ENCODE measurements at places on chromosomes 16 and 17.

GRCh38 chr17:48593840-48594537 is 410 bp upstream of the HOXB5 start:
- DNase-seq = peak; percentile 63

DNA sequence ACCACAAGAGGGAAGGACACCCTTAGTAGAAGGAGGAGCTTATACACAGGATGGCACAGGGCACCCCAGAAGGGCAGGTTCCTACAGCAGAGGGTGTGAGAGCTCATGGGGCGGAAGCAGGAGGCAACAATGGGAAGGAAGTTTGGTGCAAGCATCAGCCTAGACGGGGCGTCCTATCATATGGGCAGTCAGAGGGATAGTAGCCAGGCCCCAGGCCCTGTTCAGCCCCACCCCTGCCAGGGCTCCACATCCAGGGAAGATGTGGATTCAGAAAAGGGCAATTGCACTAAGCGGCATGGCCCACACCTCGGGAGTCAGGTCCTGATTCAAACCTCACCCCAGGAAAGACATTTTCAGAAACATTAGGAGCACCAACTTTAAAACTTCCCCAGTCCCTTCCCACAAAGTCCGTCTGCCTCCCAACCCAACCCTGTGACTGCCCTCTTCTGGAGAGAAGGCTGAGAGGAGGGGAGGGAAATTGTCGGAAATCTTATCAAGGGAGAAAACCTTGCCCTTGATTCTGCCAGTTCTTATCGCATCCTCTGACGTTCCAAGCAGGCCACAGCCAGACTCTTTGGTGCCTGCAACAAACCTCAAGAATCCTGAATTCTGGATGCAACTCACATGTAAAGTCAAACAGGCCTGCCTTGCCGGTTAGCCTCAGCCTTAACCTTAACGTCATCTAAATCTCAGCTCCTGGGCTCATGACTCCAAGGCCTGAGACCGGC is 198.8 kb upstream of the CDH5 start:
- no peak for DNase-seq

- DNase-seq = peak; percentile 63
Observed at GRCh38 chr16:48409839-48410632, 24.8 kb upstream of the SIAH1 start.

DNA sequence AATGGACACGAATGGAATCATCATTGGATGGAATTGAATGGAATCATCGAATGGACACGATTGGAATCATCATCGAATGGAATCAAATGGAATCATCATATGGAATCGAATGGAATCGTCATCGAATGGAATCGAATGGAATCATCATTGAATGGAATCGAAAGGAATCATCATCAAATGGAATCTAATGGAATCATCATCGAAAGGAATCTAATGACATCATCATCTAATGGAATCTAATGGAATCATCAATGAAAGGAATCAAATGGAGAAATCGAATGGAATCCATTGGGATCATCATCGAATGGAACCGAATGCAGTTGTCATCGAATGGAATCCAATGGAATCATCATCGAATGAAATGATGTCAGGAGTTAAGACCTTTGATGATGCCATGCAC is 154.9 kb downstream of the SHCBP1 start:
- no peak for DNase-seq

GRCh38 chr16:84240455-84240854 is 643 bp upstream of the KCNG4 start:
- no peak for DNase-seq

DNA sequence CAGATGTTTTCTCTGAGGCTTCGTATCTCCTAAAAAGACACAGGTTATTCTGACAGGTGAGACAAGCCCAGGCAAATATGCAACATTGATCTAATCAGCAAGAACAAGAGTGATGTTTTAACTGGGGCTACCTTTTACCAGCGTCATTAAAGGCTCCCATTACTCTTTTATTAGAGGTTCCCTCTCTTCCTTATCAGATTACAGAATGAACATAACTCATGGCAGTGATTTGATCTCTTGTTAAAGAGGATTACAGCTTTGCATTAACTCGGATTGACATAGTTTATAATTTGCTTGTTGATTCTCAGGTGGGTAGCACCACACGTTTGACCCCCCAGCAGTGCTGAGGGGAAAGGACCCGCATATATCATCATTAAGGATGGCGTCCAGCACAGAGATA is 90.5 kb downstream of the AATF start:
- DNase-seq = no peak

GRCh38 chr17:307741-308507 is 44.7 kb downstream of the RPH3AL start:
- no peak for DNase-seq

DNA sequence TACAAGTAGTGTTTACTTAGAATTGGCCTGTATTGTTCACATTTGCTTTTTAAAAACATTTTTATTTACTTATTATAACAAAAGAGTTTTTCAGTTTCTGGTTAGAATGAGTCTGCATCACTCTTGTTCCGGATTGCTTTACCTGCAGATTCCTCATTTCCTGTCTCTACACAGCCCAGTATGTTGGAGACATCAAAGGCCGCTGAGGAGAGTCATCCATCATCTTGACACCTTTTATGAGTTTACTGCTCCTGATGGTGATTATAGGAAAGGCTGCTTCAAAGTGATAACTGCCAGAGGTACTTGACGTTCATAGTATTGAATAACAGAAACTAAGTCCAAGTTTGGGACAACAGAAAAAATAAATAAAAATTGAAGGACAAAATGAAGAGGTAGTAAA is 490.5 kb upstream of the CA10 start:
- DNase-seq = no peak

DNA sequence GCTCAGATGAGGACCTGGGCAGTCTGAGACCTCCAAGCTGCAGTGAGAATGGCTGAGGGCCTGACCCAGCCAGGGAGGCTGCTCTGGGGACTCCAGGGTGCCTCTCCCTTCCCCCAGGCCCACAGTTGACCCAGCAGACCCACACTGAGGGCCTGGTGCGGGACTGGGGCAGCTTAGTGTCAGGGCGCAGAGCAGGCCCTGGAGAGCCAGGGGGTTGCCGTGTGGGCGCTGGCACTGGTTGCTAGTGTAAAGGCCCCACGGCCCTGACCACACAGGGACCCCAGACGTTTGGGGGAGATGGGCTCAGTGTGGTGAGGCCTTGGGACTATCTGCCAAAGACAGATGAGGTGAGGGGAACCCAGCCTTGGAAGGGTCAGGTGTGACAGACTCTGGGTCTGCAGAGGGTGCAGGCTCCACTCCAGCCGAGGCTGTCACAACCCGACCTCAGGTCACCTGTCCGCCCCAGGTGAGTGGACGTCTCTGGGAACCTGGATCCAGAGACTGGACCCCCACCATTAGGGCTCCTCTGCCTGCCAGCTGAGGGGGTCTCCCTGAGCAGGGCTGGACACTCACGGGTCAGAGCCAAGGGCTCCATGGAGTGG is 50.8 kb upstream of the GNG13 start:
- DNase-seq = no peak

- no peak for DNase-seq
Observed at GRCh38 chr16:66617010-66617434, 12.5 kb downstream of the CMTM3 start.

DNA sequence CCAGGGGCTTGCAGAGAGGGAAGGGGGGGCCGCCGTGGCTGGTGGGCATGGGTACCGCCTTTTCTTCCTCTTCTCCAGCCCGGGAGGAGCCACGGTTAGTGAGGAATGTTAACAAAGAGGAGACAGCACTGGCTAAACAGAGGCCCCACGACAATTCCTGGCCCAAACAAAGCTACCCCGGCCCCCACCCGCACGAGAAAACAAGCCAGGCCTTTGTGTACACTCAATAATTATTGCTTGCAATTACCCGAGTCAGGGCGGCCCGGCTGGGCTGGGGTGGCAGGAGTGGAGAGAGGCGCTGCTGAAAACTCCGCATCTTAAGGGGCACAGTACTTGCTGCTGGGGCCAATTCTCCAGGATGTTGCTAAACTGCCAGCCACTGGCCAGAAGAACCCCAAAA is 56.4 kb downstream of the IRX5 start:
- DNase-seq = no peak

GRCh38 chr17:56291226-56291805 is 138.0 kb downstream of the ANKFN1 start:
- no peak for DNase-seq

- DNase-seq = no peak
Observed at GRCh38 chr17:74599023-74599399, 6.9 kb upstream of the CD300LD start.

GRCh38 chr17:74049167-74049966 is 154.1 kb upstream of the RPL38 start:
- no peak for DNase-seq

GRCh38 chr17:68133346-68134045 is 98.0 kb downstream of the KPNA2 start:
- no peak for DNase-seq

- no peak for DNase-seq
Observed at GRCh38 chr17:10241781-10242180, 43.4 kb upstream of the GAS7 start.
